ENCODE measurements at places on chromosomes 1 and 21.

DNA sequence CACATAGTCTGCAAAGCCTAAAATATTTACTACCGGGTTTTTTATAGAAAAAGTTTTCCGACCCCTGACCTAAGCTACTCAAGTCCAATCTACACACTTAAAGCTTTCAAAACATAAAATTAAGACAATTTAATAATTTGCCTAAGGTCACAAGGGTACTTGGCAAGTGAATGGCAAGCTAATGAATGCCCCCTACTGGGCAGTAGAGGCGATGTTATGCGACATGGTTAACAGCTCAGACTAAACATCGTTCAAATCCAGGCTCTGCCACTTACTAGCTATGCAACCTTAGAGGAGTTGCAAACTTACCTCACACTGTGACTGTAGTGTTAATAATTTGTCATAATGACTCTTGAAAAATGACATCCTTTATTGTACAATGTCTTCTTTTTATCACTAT, 317.2 kb upstream of the NFIA start:
- DNase-seq, result no peak

DNA sequence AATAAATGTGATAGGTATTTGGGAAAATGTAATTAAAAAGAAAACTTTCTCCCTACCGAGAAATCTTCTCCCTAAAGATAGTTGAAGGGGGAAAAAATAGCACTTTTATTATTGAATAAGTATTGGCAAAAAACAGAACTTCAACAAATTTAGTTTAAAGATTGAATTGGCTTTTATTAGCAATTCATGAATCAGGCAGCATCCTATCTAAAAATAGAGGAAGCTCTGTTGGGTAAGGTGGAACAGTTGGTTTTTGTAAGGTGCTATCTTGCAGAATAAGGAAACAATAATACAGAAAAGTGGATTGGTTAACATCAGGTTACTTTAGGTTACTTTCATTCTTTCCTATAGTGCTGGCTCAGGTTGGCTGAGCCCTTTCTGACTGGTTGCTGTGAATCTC, 62.8 kb downstream of the FH start:
- DNase-seq, result no peak

GRCh38 chr1:43671626-43672330, 21.8 kb downstream of the KDM4A start:
- no peak for DNase-seq

DNA sequence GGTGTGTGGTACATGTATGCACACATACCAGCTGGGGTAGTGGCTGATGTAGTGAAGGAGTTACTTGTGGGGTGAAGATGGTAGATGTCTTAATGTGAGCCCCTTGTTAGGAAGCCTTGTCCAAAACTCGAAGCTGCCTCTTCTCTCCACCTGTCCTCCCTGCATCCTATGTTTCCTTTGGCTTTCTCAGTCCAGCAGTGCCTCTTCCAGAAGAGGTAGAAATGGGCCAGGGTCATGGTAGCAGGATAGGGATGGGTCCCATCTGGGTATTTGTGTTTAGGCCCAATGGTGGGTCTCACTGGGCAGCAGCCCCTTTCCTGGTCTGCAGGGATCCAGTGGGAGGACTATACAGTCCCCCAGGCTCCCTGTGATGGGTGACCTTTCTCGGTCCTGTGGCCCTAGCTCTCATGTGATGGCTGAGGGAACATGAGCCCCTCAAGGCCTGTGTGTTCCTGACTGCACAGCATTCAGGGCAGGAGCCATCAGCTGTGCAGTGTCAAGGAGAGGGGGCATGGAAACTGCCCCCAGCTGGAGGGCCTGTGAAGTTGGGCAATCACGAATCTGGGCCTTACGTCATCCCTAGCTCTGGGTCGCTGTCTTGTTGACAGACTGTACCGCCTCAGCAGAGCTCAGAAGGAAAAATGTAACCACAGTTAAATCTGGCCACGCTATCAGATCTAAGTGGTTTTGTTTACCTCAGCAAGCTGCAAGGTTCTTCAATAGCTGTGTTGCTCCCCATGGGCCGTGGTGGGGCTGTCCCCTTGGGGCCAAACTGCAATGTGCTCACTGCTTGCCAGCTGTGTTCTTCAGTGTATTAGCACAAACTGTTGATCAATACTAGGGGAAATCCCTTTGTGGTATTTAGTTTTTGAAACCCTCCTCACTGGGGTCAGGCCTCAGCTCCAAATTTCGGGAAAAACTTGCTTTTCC, 82.7 kb downstream of the NOS1AP start:
- no peak for DNase-seq

- DNase-seq, result no peak
Observed at GRCh38 chr1:58978096-58978495, 194.2 kb upstream of the JUN start.

- peak; percentile 6 for DNase-seq
Observed at GRCh38 chr1:165073185-165074007, 283.1 kb downstream of the LMX1A start.

DNA sequence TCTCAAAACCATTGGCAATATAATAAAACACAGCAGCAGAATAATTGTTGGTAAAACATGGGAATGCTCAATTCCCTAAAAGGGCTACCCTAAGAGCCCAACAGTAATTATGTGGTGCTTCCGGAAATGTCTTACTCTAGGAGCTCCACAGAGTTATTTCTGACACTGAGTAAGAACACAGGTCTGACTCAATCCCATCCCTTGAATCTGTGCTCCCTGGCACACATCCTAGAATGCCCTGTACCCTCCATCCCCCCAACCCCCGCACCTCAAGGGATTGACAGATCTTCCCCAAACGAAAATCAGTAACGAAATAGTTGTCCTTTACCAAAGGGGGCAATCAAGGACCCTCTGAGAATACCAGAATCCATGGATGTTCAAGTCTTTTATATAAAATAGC, 71.9 kb downstream of the SMYD2 start:
- no peak for DNase-seq

GRCh38 chr1:53592521-53592982, 133.4 kb downstream of the DMRTB1 start:
- no peak for DNase-seq

- DNase-seq, result no peak
Observed at GRCh38 chr1:5982868-5983267, 9.4 kb downstream of the NPHP4 start.

- DNase-seq, result no peak
Observed at GRCh38 chr1:180586671-180587155, 27.9 kb downstream of the OVAAL start.

GRCh38 chr21:34180826-34181359, 107.5 kb downstream of the MRPS6 start:
- DNase-seq, result no peak

GRCh38 chr1:174689524-174689923, 241.8 kb downstream of the GPR52 start:
- DNase-seq, result no peak

- DNase-seq, result no peak
Observed at GRCh38 chr1:66311628-66312027, 222.3 kb upstream of the SGIP1 start.
